ENCODE measurements at places on chromosomes 6 and 20.

DNA sequence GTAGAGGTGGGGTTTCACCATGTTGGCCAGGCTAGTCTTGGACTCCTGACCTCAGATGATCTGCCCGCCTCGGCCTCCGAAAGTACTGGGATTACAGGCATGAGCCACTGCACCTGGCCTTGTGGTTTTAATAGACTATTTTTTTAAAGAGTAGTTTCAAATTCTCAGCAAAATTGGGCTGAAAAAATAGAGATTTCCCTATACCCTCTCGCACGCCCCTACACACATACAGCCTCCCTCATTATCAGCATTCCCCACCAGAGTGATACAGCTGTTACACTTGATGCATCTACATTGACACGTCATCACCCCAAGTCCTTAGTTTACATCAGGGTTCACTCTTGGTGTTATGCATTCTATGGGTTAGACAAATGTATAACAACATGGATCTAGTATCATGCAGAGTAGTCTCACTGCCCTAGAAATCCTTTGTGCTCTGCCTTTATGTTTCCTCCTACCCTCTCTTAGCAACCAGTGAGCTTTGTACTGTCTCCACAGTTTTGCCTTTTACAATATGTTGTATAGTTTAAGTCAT lies 103.6 kb downstream of the CDYL start:
- no peak for DNase-seq

- DNase-seq, result no peak
Measured at GRCh38 chr6:36713846-36714245, 16.2 kb downstream of the RAB44 start.

- DNase-seq, result no peak
Measured at GRCh38 chr6:143006787-143007186, 53.9 kb upstream of the AIG1 start.

DNA sequence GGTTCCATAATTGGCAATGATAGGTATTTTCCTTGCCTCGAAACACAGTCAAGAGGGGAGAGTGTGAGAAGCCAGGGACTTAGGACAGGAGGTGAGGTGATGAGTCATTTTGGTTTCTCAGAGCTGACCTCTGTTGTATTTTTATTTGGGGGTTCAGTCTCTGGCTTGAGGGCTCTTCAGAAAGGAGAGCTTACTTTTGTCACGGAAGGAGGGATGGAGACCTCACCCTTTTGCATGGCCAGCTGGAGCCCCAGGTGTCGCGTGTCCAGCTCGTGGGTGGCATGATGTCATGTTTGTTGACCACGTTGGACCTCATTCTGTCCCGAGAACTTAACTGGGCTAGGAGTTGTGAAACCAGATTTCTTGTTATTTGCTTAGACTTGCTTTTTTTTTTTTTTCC lies 293.9 kb downstream of the QKI start:
- no peak for DNase-seq

DNA sequence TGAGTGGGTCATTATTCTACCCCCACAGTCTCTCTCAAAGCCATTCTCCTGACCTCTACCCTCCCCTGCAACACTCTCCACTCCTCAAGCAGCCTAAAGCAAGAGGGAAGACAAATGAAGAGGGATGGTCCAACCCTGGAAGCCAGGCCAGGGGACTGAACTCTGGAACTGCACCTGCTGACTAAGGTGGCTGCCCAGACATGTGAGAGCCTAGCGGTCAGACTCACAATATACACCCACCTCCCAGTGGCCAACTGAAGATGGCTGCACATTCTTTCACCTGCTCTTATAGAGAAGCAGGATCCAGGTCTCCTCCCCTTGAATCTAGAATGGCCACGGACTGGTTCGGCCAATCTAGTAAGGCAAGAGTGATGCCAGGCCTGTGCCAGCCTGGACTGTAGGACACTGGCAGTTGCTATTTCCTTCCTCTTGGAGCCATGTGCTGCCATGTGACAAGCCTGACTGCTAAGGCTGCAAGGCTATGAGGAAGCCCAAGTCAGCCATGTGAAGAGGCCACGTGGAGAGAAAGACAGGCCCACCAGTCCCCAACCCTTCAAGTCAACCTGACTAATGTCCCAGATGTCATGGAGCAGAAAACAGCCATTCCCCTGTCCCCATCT lies 31.8 kb downstream of the ACSS1 start:
- no peak for DNase-seq

- DNase-seq, result no peak
Measured at GRCh38 chr20:49508435-49509199, 26.1 kb upstream of the KCNB1 start.

GRCh38 chr6:19602434-19603013 lies 234.6 kb upstream of the ID4 start:
- no peak for DNase-seq

DNA sequence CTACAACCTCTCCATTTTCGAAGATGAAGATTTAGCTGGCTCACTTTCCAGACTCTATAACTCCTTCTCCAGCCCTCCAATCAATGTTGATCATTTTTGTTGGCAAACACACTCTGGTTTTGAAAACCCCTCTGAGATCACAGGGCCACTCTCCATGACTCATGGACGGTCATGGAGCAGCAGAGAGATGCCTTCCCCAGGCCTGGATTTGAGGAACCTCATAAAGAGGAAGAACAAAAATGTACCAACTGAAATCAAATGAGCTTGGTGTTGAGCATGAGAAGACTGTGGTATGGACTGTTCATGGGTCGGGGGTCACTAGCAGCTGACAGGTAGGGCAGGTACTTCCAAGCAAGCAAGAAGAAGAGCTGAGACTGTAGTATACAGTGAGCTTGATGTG lies 112.8 kb upstream of the INSM1 start:
- DNase-seq, result no peak

DNA sequence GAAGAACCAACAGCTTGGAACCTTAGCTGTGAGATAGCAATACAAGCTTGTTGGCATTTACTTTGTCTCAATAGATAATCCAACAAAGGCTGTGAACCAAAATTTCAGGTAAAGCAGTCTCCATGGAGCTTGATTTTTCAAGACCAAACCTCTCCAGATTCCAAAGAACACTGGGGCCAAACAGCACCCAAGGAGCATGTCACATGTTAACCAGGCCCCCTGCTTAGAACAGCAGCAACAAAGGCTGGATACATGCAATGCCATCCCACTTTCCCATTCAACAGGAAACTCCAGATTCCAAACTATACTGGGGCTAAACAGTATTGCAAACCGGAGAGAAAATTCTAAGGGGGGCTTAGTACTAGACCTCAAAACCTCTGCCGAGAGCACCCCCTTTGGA lies 15.8 kb upstream of the RNASET2 start:
- no peak for DNase-seq

- DNase-seq, result no peak
Measured at GRCh38 chr20:24118034-24118433, 129.5 kb upstream of the GGTLC1 start.

GRCh38 chr6:16803294-16804200 lies 42.3 kb upstream of the ATXN1 start:
- no peak for DNase-seq

- DNase-seq, result no peak
Measured at GRCh38 chr6:130740308-130740707, 86.9 kb upstream of the SMLR1 start.

GRCh38 chr6:146028252-146028795 lies 538 bp upstream of the GRM1 start:
- no peak for DNase-seq

DNA sequence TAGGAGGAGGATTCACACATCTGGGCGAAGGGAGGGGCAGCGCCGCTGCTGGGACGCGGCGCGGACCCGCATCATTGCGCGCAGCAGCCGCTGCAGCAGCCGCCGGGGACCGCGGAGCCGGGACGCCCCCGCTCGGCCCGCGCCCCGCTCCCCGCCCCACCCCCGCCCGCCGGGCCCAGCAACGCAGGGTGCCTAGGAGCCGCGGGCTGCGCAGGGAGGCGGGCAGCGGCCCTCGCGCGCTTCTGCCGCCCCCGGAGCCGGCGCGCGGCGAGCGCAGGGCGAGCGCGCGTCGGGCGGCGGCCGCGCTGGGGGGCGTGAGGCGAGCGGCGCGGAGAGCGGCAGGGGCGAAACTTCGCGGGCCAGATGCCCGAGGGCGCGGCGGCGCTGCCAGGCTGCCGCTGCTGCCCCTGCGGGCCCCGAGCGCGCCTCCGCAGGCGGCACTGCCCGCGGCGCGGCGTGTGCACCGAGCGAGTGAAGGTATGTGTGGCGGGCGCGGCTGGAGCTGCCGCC lies at the start of gene NKAIN2:
Gene NKAIN2 (plus strand): TSS at position 362 of the 510 bp plus-strand sequence.
- peak; percentile 4 for DNase-seq

DNA sequence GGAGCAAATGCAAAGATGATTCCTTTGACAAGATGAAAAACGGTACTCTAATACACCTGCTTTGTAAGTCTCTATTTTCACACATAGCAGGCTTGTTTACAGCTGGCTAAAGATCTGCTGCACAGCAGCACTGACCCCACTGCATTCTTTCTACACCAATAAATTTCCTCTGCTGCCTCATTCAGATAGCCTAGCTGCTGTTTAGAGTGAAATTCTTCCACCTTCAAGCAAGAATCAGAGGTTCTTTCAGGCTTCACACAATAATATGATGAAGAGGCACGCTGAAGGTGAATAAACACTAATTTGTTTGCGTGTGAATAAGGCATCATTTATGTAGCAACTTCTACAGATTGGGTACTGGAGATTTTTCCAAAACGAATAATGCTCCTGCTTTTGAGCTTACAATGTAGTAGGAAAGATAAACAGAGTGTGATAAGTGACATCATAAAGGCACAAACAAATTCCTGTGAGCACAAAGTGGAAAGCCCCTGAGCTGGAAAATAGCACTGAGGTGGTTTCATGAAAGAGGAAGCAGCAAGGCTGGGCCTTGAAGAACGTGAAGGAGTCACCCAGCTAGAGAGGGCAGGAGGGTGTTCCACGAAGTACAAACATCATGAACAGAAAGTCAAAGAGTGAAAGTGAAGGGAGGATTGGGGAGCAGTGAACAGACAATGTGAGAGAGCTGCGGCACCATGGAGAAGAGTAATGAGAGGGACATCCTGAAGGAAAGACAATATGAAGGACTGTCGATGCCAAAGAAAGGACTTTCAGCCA lies 543.4 kb downstream of the CD83 start:
- peak; percentile 14 for DNase-seq

GRCh38 chr6:294656-295565 lies 2.6 kb downstream of the DUSP22 start:
- no peak for DNase-seq

GRCh38 chr6:158369241-158369640 lies 57.0 kb downstream of the TULP4 start:
- DNase-seq, result no peak

- DNase-seq, result no peak
Measured at GRCh38 chr6:169832247-169832948, 81.0 kb downstream of the ERMARD start.

DNA sequence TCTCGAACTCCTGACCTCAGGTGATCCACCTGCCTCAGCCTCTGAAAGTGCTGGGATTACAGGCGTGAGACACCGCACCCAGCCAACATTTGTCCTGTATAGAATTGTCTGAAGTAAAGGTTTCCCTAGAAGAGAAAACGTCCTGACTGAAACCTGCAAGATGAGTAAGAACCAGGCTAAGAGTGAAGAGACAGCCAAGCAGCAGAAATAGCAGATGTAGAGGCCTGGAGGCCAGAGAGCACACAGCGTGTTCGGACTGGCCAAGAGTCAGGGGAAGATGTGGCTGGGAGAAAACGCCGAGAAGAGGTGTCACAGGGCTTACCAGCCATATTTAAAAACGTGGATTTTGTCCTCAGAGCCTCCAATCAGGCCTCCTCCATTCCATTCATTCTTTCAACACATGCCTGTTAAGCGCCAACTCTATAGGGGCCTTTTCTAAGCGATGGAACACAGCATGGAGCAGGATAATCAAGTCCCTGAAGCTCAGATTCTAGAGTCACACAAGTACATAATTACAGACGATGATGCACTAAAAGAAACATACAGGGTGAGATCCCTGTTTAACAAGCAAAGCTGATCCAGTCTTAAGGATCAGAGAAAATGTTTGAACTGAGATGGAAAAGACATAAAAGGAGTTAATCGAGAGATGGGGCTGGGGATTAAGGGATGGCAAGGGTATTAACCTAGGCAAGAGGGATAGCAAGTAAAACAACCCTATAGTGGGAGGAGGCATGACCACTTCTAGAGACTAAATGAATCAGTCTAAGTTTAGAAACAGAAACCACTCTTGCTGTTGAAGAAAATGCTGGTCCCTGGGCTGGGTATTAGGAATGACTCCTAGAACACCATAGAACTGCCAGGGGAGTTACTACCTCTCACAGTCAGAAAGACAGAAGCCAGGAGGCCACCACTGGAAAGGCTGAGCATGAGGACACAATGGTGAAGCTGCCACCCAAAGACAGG lies 4.8 kb downstream of the ZCCHC3 start:
- no peak for DNase-seq

All from stimulated activated CD4-positive, alpha-beta T cell treated with anti-CD3 and anti-CD28 coated beads, TNF-alpha, amount 100 ng/mL, for 24 hours (primary cell).